ENCODE measurements at places on chromosomes 7 and 10. TPM values are rescaled to one million over a fixed set of nuclear protein-coding genes. Genes with fewer than 3 reads are reported as not detected.

The MRC1 gene
- not detected for total RNA-seq

The FRMD4A gene
- 3.8 TPM for total RNA-seq

The AGAP9 gene
- total RNA-seq = 2.6 TPM

The FAM25G gene
- total RNA-seq = not detected

The LIPJ gene
- total RNA-seq = not detected

The FBXL13 gene
- 0.34 TPM for total RNA-seq
